ENCODE measurements at places on chromosomes 11 and 22. TPM values are rescaled to one million over a fixed set of nuclear protein-coding genes. Genes with fewer than 3 reads are reported as not detected.

The NPTXR gene
- 14.9 TPM for total RNA-seq

DNA sequence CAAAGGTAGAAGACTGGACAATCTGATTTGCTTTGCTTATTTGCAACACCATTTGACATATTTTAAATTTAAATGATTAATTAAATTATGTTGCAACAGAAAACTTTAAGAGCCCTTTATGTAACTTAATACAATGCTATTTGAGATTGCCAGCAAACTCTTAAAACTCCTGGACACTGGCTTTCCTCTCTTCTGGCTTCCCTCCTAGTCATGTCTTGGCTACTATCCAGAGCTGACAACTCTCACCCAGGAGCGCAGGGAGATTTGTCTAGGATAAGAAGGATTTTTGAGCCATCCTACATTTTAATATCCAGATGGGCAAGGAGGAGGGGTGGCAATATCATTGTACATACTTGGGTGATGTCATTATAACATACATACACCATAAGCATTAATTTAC lies 134.3 kb downstream of the ELP4 start:
- H3K36me3 ChIP-seq: no peaks in the 10 kb centered on the region
- DNase-seq: no peak
- H3K27me3 ChIP-seq: no peaks in the 10 kb centered on the region

DNA sequence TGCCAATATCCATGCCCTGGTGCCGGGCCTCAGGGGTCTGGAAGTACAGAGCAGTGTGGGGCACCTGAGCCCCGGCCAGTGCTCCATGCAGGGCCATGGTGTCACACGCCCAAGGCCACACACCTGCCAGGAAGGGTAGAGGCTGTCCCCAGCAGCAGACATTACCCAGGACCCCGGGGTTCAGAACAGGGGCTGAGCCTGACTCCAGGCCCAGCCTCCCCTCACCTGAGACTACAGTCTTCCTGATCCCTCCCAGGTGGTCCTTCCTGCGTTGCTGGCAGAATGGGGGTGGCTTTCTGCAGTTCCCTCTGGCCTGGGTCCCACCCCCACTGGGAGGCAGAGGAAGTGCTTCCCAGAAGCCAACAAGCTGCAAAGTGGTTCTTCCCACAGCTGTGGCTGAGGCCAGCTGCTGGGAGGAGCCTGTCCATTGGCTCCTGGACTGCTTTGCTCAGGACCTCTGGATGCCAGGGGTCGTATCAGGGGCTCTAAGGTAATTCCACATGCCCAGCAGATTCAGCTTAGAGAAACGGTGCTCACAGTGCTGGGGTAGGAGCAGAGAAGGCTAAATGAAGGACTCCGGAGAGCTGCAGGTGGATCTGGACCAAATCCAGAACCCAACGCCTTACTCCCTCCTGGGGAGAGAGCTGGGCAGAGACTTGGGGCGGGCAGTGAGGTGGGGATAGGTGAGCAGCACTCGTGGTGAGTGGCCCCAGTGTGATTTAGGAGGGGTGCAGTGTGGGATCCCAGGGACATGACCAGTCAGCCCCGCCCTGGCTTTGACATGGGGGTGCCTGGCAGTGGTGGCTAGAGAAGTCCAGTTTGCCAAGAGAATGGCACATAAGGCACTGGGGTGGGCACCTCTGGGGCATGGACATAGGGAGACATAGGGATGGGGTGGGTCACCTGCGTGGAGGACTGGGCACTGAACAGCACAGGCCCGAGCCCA lies 12.6 kb downstream of the TCIRG1 start:
- DNase-seq: no peak
- no peak overlapping the region for H3K4me3 ChIP-seq
- H3K36me3 ChIP-seq: no peaks in the 10 kb centered on the region
- no peaks in the 10 kb centered on the region for H3K4me1 ChIP-seq
- H3K27me3 ChIP-seq: no peaks in the 10 kb centered on the region

The ZBTB16 gene
- 150 TPM for total RNA-seq

The RAC2 gene
- total RNA-seq: 18.4 TPM

DNA sequence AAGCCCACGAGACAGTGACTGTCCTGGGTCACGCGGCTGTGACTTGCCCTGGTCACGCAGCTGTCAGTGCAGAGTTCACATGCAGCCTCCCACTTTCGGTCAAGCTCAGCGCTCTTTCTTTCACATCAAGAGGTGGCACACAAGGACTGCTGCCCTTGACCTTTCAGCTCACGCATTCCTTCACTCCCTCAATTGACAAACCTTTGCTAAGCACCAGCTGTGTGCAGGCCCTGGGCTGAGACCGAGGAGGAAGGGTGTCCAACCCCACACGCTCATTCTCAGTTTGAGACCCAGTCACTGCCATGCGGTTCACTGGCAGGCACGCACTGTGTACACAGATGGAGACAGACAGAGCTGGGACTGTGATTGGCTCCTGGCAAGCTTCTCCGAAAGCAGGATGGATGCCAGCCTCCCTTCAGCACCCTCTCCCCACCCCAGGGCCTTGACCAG lies 70.3 kb downstream of the SCUBE1 start:
- DNase-seq: peak; percentile 65
- peaks cover 16% of the 10 kb centered on the region for H3K4me1 ChIP-seq
- no peak overlapping the region for H3K4me3 ChIP-seq
- no peaks in the 10 kb centered on the region for H3K27me3 ChIP-seq
- no peaks in the 10 kb centered on the region for H3K36me3 ChIP-seq
- peak overlapping the region; percentile 52 for H3K27ac ChIP-seq

The SCGB1D2 gene
- not detected for total RNA-seq

DNA sequence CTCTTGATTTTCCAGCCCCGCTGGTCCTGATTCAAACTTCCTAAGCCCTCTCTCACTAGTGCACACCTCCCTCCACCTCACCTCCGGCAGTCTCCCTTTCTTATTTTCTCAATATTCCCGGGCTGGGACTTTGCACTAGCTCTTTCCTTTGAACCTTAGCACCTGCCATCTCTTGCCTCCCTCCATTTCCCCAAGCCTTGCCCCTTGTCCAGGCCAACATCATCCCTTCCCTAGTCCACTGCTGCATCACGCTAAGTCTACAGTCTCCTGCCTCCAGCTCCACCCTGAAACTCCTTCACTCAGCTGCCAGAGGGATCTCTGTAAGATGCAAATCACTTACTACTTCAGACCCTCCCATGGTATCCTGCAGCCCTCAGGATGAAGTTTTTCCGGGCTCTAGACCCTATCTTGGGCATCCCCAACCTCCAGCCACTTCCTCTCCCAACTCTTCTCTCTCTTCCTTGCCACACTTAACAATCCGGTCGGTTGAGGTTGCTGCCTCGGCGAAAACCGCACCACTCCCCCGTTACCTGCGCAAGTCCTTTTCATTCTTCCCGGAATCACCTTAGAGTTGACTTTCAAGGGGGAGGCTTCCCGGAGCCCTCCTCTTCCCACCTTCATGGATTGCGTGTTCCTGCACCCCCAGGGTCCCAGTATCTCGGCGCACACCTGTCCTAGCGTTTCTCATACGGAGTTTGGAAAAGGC lies 42.7 kb downstream of the NECTIN1 start:
- H3K36me3 ChIP-seq: no peaks in the 10 kb centered on the region
- no peaks in the 10 kb centered on the region for H3K27me3 ChIP-seq
- DNase-seq: no peak
- H3K4me3 ChIP-seq: no peak overlapping the region

The CECR2 gene
- total RNA-seq: 2.6 TPM

DNA sequence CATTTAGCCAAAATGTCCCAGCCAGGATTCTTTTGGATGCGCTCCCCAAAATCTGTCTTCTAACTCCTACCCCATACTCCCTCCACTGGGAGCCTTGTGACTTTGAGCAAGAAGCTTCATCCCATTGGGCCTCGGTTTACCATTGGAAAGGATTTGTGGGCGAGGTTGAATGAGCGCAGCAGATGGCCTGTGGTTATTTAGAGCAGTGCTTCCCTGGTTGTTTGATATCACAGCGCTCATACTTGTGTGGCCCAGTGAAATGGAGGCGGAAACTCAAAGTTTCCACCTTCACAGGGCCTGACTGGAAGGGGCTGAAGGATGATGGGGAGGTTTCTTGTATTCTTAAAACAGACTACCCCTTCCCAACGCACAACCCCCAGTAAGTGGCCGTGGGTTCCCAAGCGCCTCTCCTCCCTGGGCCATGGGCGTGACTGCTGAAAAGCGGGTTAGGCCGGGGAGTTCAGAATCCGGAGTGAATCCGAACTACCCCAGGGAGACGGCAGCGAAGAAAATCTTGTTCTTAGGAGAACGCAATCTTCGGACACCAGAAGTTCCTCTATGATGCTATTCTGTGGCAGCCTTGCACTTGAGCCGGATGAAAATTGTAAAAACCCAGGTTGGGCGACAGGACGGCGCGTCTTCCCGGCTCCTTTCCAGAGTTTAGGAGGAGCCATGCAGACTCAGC lies 1.2 kb upstream of the ATF4 start:
- peaks cover 9% of the 10 kb centered on the region for H3K4me1 ChIP-seq
- no peak for DNase-seq
- H3K4me3 ChIP-seq: peak overlapping the region; percentile 100
- no peaks in the 10 kb centered on the region for H3K27me3 ChIP-seq

The SLC37A2 gene
- 4.6 TPM for total RNA-seq

The KRTAP5-10 gene
- total RNA-seq: not detected

DNA sequence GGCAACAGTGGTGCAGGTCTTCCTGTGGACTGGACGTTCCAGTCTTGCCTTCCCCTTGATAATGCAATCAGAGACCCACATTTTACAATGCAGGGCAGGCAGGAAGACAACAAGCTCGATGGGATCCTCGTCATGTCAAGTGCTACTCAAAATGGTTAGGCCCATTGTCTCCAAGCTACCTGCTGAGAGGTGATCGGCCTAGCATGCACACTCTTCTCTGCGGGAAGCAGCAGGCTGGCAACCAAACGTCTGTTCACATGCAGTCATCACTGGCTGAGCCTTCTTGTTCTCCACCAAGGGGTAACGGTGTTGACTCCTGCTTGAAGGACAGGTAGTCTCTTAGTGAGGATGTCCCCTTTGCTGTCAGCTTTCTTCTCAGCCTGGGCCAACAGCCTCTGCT lies 25.5 kb upstream of the CD82 start:
- no peaks in the 10 kb centered on the region for H3K4me1 ChIP-seq
- no peak for DNase-seq
- no peak overlapping the region for H3K4me3 ChIP-seq
- H3K27ac ChIP-seq: no peak overlapping the region

DNA sequence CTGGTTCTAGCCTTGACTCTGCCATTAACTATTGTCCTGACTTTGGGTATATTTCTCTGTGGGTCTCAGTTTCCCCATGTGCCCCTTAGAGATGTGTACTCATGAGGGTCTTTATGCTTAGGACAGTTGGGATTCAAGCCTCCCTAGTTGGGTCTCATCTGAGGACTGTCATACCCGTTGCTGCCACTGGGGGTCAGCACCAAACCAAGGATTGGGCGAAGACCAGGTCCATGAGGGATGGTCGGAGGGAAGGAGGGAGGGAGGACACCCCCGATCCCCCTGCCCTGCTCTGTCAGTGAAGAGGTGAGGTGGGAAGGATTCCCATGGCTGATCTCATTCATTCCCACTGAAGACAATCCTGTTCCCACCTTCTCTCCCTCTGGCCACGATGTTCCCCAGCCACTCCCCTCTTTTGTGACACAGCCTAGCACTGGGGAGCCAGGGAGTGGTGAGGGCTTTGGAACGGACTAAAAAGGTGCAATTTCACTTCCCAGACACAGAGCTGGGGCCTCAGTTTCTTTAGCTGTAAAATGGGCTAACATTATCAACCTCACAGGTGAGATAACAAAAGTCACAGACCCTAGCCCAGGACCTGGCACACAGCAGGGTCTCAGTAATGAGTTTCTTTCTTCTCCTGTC lies 12.4 kb upstream of the KLHL35 start:
- H3K4me3 ChIP-seq: no peak overlapping the region
- no peaks in the 10 kb centered on the region for H3K36me3 ChIP-seq
- no peak overlapping the region for H3K27ac ChIP-seq

The POLR2F gene
- 64.8 TPM for total RNA-seq

- no peaks in the 10 kb centered on the region for H3K36me3 ChIP-seq
- H3K27ac ChIP-seq: no peak overlapping the region
- H3K4me1 ChIP-seq: peaks cover 10% of the 10 kb centered on the region
- H3K27me3 ChIP-seq: no peaks in the 10 kb centered on the region
Observed at GRCh38 chr11:73346186-73346935, 29.8 kb upstream of the RELT start.

- no peaks in the 10 kb centered on the region for H3K27me3 ChIP-seq
- no peak overlapping the region for H3K27ac ChIP-seq
- DNase-seq: no peak
- H3K36me3 ChIP-seq: no peaks in the 10 kb centered on the region
Observed at GRCh38 chr11:30778596-30778995, 192.4 kb upstream of the MPPED2 start.

DNA sequence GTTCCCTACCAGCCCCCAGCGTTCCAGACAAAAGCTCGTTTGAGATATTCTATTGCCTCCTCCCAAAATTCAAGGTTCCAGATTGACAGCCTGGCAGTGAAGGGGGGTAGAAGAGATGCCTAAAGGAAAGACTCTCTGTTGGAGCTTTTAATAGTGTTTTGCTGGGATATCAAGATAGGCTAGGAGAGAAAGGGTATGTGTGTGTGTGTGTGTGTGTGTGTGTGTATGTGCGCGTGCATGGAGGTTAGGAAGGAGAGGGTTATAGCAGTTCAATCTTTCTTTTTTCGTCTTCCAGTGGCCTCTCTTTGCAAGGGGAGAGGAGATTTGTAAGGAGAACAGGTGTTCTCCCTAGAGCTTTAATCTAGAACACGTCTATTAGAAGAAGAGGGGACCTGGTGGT lies 22.0 kb downstream of the EHF start:
- DNase-seq: no peak
- no peaks in the 10 kb centered on the region for H3K4me1 ChIP-seq
- no peak overlapping the region for H3K27ac ChIP-seq
- no peak overlapping the region for H3K4me3 ChIP-seq
- no peaks in the 10 kb centered on the region for H3K27me3 ChIP-seq
- H3K36me3 ChIP-seq: no peaks in the 10 kb centered on the region

DNA sequence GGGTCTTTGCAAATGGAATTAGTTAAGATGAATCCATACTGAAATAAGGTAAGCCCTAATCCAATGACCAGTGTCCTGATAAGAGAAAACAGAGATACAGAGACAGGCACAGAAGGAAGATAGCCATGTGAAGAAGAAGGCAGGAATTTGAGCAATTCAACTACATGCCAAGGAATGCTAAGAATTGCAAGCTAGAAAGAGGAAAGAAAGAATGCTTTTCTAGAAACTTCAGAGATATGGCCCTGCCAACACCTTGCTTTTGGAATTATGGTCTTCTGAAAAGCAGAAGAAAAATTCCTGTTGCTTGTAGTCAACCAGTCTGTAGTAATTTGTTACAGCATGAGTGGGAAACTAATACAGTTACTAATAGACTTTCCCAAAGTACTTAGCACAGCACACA lies 111.3 kb downstream of the SLC17A6 start:
- H3K4me3 ChIP-seq: no peak overlapping the region
- DNase-seq: no peak
- H3K27ac ChIP-seq: no peak overlapping the region
- H3K36me3 ChIP-seq: no peaks in the 10 kb centered on the region
- no peaks in the 10 kb centered on the region for H3K27me3 ChIP-seq
- no peaks in the 10 kb centered on the region for H3K4me1 ChIP-seq

GRCh38 chr22:32469799-32470212 lies 4.8 kb upstream of the FBXO7 start:
- no peaks in the 10 kb centered on the region for H3K27me3 ChIP-seq
- H3K4me1 ChIP-seq: peaks cover 1% of the 10 kb centered on the region
- DNase-seq: no peak

- no peaks in the 10 kb centered on the region for H3K27me3 ChIP-seq
- DNase-seq: peak; percentile 60
- H3K4me1 ChIP-seq: peaks cover 31% of the 10 kb centered on the region
- no peaks in the 10 kb centered on the region for H3K36me3 ChIP-seq
Observed at GRCh38 chr22:50473855-50474671, 772 bp downstream of the SBF1 start.

The MPPED1 gene
- 0.95 TPM for total RNA-seq

Measured in ovary (tissue), 10 donors.